NCI-H345 (cell line): ENCODE measurements at places on chromosomes 1 and 21.

- no peak for DNase-seq
Observed at GRCh38 chr1:29279951-29280391, 43.6 kb downstream of the PTPRU start.

GRCh38 chr1:208595236-208595635 lies 351.1 kb upstream of the PLXNA2 start:
- DNase-seq: no peak

- no peak for DNase-seq
Observed at GRCh38 chr1:179545321-179545720, 30.4 kb downstream of the NPHS2 start.

GRCh38 chr1:152034654-152035538 lies 1.9 kb downstream of the S100A11 start:
- no peak for DNase-seq

- DNase-seq: no peak
Observed at GRCh38 chr1:1604374-1605033, 4.6 kb upstream of the FNDC10 start.

GRCh38 chr1:100458661-100459357 lies 79.1 kb upstream of the GPR88 start:
- no peak for DNase-seq

GRCh38 chr1:53440633-53441032 lies 18.6 kb upstream of the DMRTB1 start:
- no peak for DNase-seq

DNA sequence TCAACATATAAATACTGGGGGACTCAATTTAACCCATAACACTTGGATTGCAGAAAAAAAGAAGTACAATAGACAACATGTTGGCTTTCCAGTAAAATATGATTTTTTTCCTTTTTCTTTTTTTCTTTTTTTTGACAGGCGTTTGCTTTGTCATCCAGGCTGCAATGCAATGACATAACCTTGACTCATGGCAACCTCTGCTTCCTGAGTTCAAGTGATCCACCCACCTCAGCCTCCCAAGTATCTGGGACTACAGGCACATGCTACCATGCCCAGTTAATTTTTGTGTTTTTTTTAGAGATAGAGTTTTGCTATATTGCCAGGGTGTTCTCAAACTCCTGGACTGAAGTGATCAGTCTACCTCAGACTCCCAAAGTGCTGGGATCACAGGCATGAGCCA lies 1512.0 kb upstream of the PRMT6 start:
- DNase-seq: no peak

- peak; percentile 31 for DNase-seq
Observed at GRCh38 chr1:22121421-22121911, 21.4 kb downstream of the WNT4 start.

DNA sequence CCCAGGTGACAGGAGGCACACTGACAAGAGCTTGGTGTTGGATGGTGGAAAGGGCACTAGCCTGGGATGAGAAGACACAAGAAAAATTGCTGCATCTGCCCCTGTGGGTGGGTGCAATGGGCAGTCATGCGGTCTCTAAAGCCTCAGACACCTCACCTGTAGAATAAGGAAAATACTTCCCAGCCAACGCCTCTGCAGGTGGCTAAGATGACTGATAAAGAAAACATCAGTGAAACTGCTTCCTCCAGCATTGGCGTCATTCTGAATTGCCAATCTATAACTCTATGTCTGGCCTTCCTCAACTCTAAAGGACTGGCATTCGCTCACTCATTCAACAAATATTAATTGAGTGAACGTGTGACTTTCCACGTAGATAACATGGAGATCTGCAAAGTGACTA lies 100.4 kb upstream of the F3 start:
- no peak for DNase-seq

DNA sequence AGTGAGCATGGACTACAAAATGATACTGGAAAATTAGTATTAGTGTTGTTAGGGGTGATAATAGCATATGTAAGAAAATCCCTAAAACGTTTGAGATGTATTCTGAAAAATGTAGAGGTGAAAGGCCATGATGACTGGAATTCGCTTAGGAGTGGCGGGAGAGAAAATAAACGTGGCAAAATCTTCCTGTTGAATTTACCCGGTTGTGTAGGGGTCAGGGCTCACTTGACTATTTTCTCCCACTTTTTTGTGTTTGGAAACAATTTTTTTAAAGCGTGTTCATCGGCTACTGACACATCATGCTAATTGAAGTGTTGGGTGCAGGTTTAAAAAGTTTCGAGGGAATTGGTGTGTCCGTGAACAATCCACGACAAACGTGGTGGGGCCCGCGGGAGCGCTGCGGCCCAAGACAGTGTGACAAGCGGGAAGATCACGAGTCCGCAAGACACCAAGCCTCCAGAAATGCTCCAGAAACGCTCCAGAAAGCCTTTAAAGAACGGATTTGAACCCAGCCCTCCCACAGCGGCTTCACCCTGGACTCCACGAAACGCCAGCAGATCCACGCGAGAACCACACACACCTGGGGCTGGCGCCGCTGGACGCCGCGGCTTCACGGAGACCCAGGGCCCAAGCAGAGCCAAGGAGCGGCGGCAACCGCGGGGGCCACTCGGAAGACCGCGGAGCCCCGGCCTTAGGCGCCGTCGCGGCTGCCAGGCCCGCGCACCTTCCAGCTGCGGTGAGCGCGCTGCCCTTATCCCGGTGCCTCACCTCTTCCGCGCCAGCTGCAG lies 573 bp downstream of the PSMG1 start:
- peak; percentile 31 for DNase-seq

DNA sequence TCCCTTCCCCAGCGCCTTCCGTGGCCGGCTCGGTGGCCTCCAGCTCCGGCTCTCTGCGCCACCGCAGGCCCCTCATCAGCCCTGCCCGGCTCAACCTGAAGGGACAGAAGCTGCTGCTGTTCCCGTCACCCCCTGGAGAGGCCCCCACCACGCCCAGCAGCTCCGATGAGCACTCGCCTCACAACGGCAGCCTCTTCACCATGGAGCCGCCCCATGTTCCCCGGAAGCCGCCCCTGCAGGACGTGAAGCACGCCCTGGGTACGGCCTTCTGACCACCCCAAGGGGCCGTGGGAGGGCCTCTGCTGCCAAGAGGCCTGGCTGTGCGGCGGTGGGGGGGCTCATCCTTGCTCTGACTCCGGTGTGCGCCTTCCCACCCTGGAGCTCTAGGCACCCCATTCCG lies 21.8 kb downstream of the TMEM201 start:
- DNase-seq: no peak

DNA sequence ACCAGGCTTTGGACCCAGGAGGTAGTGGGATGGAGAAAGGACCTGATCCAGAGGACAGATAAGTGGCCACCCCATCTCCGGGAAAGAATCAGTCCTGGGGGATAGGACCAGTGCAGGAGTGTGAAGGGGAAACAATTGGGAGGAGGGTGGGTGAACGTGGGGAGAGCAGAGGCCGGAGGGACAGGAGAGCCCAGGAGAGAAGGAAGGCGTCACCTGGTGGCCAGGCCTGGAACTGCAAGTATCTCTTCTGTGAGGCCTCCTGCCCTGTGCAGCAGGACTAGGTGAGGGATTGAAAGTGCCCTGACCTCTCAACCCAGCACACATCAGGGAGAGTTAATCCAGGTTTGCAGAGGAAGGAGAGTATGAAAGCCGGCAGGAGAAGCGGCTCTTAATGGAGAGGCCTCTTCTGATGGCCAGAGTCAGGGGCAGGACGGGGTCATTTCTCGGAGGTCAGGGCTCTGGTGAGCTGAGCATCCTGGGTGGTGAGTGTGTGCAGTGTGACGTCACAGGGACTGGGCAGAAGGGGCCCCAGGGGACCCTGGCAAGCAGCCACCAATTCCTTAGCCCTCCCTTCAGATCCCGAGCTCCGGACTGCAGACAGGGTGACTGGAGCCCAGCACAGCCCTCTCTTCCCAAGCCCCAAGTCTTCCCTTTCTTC lies 9.2 kb upstream of the LAD1 start:
- DNase-seq: peak; percentile 80

- no peak for DNase-seq
Observed at GRCh38 chr1:163807331-163808049, 485.7 kb downstream of the NUF2 start.

DNA sequence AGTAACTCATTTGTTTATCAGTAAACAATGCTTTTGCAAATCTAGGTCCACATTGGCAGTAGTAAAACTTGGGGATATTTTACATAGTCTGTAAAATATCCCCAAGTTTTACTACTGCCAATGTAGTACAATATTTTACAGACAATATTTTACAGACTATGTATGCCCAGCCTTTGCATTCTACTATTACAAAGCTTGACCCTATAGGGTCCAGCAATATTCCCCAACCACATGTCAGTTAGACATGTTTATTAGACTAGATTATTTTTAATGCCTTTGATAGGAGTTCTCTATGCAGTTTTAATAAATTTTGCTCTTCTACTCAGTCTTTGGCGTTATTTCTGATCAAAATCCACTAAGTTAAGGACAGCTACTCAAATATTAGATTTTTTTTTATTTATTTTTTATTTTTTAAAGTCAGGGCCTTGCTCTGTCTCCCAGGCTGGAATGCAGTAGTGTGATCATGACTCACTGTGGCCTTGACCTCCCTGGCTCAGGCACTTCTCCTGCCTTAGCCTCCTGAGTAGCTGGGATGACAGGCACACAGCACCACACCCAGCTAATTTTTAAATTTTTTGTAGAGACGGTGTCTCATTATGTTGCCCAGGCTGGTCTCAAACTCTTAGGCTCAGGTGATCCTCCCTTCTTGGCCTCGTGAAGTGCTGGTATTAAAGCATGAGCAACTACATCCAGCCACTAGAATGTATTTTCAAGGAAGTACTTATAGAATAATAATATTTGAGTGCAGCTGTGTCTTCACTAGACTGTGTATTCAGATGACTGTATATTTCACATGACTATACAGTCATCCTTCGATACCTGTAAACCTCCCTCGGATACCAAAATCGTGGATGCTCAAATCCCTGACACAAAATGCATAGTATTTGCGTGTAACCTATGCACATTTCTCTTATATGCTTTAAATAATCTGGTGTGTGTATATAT lies 19.8 kb downstream of the MIER1 start:
- no peak for DNase-seq
